ENCODE measurements at places on chromosomes 2 and 18.

DNA sequence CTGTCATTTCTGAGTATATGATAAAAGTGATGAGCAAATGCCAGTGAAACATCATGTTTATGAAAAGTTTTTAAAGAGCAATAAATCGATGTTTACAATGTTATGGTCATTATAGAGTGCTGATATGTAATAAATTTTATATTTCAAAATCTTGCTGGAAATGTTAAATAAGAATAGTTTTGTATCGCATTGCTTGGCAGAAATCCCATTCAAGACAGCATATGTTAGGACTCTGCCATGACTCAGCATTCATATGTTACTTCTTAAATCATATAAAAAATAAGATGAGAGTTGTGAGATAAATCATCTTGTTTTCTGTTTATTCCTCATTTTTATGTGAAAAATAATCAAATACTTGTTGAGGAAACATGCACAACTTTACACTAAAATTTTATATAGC lies 949.9 kb upstream of the NRXN1 start:
- DNase-seq: no peak

DNA sequence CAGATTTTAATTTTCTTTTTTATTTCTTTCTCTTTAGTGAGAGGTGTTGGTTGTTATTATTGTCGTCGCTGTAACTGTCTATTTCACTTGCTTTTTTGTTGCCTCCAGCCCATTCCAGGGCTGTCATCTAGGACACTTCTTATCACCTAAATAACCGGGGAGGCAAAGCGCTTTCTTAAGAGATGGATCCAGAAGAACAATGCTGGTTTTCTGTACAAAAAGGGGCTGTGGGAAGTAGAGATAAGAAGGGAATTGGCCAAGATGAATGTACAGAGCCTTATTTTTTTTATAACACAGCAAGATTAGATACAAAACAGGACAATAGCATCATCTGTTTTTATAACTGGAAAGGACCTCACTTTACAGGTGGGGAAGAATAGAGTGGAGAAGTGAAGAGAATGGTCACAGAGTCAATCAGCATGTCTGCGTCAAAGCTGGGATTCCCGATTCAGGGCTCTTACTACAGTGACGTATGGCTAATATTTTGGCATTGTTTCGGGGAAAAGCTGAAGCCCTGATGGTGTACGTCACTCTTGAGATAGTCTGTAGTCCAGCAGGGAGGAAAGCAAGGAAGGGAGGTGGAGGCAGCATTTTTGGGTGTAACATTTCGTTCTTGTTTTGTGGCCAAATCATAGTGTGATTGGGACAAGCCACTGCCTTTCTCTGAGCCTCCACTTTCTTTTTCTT lies 23.2 kb downstream of the IL1B start:
- DNase-seq: no peak

DNA sequence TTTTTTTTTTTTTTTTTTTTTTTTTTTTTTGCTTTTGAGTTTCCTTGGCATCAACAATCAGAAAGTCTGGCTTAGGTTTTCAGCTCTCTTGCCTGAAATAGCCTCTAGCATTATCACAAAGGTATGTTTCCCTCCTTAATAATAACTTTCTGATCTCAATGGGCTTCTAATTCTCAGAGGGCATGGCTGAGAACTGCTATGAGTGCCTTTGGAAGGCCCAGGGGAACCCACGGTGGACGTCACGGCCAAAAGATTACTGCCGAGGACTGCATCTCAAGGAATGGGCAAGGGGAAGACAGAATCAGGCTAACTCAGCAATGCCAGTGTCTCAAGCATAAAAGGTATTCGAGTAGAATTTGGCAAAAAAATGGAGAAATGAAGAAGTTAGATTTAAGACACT lies 73.2 kb upstream of the SLC14A2 start:
- no peak for DNase-seq

DNA sequence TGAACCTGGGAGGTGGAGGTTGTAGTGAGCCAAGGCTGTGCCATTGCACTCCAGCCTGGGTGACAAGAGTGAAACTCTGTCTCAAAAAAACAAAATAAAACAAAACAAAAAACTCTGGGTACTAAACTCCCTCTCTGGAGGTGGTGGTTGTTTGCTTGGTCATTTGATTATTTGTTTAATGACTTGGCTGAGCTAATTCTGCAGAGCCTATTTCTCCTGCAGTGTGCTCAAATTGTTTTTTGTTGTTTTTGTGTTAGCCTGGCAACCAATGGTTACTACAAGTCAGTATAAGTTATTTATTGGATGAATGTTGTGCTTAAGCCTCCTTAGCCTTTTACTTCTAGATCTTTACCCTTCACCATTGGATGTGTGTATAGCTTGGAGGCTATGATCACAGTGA lies 387.5 kb downstream of the ADCYAP1 start:
- no peak for DNase-seq

DNA sequence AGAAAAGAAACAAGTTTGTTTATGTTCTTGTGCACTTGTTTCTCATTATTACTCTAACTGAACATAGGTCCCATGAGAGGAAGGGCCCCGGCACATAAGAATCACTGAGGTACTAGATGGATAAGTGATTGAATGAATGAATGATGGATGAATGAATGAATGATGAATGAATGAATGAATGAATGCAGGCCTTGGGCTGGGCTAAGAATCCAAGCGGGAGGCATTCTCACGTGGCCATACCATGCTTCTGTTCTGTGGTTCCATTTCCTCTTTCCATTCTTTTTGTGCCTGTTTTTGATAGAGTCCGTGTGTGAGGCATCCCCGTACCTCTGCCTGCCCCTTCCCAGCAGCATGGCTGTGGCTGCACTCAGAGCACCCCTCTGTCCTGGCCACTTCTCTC lies 94.8 kb downstream of the SH3BP4 start:
- DNase-seq: peak; percentile 47

DNA sequence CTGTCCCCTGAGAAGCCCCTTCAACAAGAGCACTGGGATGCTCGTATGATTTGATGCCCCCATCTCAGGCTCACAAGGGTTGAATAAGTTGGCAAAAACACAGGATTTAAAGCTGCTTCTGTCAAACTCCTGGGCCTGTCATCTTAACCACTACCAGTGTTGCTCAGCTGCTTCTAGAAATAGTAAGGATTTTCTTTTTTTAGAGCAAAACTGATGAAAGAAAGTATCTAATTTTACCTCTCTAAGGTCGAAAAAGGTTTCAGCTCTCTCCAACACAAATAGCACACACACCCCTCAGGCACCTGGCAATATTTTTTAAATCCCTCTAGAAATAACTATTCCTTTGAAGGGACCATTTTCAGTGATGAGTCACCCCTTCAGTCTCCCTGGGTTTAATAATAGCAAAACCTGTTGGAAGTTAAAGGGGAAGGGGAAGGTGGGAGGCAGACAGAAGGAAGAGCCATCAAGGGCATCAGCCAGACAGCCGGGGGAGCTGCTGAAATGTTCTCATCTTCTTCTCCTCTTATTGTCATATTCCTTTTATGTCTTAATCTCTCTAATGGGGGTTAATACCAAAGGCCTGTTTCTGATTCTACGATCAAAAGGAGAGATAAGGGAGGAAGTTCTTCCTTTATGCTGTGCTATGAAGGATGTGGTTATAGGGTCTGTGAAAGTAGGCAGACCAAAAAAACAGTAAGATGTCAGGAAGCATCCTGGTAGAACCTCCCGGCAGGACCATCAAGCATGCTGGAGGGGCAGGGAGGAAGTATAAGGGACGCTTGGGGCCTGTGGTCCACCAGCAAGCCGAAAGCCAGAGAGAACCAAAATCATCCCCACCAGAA lies 31.9 kb upstream of the SLC35G4 start:
- no peak for DNase-seq

DNA sequence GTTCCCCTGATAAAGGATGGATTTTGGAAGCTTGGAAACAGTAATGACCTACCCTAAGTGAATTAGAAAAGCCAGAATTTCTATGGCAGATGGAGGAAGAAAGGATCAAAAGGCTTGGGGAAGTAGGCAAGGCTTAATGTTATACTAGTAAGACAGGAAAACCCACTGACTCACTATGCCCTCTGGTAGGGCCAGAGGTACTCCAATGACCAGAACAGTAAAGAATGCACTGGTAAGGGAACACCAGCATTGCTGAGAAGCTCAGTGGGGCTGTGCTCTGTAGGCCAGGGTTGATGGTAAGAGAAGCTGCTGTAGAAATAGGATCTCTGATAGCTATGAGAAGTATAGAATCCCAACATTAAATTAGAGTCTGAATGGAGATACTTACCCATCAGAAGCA lies 126.4 kb downstream of the GFPT1 start:
- no peak for DNase-seq

DNA sequence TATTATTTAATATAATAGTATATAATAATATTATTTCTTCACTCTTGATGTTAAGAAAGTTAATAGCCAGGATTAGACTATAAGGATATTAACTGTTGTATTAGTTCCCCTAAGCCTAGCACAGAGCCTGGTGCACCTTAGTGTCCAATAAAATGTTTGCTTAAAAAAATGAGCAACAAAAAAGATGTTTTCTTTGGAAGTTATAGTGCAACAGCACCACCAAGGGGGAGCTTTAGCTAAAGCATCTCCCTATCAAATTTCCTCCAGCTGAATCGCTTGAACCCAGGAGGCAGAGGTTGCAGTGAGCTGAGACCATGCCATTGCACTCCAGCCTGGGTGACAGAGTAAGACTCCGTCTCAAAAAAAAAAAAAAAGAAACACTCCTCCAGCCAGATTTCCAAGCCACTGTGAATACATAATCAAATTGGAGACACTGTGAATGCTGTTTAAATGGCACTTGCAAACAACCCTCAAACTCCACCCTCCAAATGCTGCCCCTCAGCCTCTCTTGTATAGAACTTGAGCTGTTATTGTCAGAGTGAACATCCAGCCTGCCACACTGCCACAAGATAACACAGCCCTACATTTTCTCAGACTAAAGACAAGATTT lies 221.9 kb downstream of the DYM start:
- peak; percentile 69 for DNase-seq

GRCh38 chr2:10056439-10056838 lies 13.1 kb downstream of the KLF11 start:
- DNase-seq: no peak

DNA sequence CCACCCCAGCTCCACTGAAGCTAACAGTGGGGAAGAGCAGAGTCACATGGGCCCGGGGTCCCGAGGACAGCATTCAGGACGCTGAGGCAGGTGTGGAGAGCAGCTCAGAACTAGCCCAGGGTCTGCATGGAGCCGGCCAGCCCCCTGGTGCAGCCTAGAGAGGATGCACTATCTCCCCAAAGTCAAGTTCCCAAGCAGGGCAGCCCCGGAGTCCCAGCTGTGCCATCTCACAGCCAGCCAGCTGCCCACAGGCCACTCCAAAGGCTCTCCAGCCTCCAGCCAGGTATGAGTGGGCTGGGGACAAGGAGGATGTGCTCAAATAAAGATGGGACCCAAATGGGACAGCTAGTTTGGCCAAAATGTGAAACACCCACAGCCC lies 41.0 kb downstream of the BIN1 start:
- no peak for DNase-seq

GRCh38 chr18:8426401-8426800 lies 182.8 kb upstream of the RAB12 start:
- peak; percentile 51 for DNase-seq

- no peak for DNase-seq
Measured at GRCh38 chr2:109675666-109676345, 61.6 kb downstream of the SOWAHC start.

- no peak for DNase-seq
Measured at GRCh38 chr2:45040786-45041185, 31.5 kb upstream of the SIX2 start.

- no peak for DNase-seq
Measured at GRCh38 chr2:107633580-107634147, 193.0 kb upstream of the RGPD4 start.

DNA sequence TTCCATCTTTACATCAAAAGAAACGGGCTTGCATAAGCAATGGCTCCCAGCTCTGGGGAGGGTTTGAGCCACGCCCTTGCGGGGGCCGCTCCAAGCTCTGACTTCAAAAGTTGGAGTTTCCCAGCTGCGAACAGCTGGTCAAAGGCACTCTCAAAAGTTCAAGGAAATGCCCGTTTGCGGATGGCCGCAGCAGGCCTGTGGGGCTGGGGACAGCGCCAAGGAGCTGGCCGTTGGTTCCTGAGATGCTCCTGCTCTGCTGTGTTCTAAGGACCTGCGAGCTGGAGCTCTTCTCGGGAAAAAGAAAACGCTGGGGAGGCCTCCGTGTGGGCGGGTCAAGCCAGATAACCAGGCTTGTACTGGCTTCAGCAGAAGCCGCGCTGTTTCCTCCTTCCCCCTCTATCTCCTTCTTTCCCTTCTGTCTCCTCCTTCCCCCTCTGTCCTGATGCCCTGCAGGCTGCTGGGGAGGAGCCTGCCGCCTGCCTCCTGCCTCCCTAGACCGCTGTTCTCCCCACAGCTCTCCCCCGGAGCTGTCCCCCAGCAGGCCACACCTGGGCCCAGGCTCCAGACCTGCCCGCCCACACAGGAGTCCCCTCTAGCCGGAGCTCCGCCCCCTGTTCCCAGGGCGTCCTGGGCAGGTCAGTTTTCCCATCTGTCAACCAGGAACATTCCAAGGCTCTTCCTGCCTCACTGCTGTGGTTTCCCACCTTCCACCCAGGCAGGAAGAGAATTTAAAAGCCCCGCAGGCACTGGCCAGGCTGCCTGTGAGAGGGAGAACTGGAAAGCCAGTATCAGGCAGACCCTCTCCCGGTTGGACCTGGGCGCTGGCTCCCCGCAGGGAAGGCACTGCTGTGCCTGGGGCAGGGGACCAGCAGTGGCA lies 14.1 kb downstream of the KLF11 start:
- peak; percentile 72 for DNase-seq
